ENCODE measurements at places on chromosomes 5 and 9.

DNA sequence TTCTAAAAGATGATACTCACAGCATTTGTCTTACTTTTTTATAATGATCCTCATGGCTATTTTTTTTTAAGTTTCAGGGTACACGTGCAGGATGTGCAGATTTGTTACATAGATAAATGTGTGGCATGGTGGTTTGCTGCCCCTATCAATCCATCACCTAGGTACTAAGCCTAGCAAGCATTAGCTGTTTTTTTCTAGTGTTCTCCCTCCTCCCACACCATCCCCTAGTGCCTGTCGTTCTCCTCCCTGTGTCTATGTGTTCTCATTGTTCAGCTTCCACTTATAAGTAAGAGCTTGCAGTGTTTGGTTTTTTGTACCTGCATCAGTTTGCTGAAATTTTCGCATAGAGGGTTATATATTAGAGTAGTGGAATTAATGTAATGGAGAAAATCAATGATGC lies 189.1 kb upstream of the CDH12 start:
- DNase-seq: no peak

DNA sequence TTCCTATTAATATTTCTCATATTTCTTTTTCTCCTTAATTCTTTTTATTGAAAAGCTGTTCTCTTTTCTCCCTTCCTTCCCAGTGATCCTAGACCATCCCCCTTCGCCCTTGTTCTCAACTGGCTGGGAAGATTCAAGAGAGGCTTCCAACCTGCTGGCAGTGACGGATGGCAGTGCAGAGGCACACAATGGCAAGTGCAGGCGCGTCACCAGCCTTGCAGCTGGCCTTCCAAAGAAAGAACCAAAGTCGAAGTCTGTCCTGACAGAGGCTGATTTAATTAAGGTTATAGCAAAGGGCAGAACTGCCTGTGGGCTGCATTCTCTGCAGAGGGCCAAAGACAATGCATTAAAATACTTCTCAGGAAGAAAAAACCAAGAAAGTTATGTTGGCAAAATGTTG lies 7.4 kb downstream of the CEMIP2 start:
- DNase-seq: no peak

DNA sequence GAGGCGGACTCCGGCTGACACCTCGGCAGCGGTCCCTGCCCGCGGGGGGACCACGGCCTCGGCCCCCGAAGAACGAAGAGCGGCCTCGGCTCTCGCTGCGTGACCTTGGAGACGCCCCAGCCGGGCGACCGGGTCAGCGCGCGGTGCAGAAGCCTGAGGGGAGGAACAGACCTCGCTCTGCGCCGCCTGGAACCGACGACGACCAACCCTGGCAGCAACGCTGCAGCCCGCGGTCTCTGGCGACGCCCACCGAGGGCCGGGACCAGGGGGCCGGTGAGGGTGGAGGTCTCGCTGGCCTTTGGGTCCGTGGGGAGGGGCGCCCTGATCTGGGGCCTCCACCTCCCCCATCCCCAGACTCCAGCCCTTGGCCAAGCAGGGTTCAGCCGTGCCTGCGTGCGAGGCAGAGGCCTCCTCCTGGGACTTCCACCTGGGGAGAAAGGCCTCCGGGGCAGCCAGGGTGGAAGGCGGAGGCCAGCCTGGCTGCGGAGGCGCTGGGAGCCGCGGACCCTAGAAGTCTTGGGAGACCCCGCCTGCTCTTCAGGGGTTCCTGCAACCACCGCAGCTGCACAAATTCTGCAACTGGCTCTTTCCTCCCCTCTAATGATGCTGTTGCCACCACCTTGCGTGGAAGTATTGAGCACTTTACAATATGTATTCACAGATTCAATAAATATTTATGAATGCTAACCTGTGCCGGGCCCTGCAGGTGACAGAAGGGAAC lies 44.3 kb upstream of the SLC12A7 start:
- no peak for DNase-seq

- DNase-seq: no peak
These were observed 595.7 kb downstream of the EFNA5 start for GRCh38 chr5:107074996-107075395.

DNA sequence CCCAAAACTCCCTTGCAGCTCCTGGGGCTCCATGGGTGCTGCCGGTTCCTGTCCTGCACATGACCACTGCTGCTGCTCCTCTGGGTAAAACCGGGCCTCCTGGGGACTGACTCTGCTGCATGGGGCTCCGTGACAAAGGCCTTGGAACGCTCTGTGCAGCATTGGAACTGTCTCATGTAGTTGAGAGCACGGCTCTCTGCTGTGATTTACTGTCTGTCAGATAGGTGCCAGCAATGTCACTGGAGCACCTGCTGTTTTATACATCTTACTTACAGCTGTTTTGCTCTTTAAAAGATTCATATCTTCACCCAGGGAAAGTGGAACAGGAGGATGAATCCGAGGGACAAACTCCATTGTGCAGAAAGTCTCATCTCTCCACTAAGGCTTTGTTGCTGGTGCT lies 138.1 kb downstream of the YIPF5 start:
- no peak for DNase-seq

GRCh38 chr9:76162751-76163500 lies 231.3 kb downstream of the RFK start:
- DNase-seq: no peak

GRCh38 chr5:36642089-36642488 lies 35.7 kb downstream of the SLC1A3 start:
- DNase-seq: no peak
